Dermis microvascular lymphatic vessel endothelial cell (primary cell): ENCODE measurements at places on chromosomes 2 and 18. TPM values are rescaled to one million over a fixed set of nuclear protein-coding genes. Genes with fewer than 3 reads are reported as not detected.
A peak's percentile ranks its signal among the peaks of the same experiment; 100 is the strongest.

- no peak for DNase-seq
These were observed 9.3 kb downstream of the PSTPIP2 start for GRCh38 chr18:46062781-46063180.

GRCh38 chr2:230920167-230920566, 4.9 kb downstream of the GPR55 start:
- no peak for DNase-seq

GRCh38 chr2:78541451-78542267, 483.8 kb upstream of the REG3G start:
- DNase-seq, result no peak

- DNase-seq, result no peak
These were observed 276.0 kb downstream of the CYRIA start for GRCh38 chr2:16389611-16390010.

GRCh38 chr2:150508497-150509137, 21.1 kb upstream of the RND3 start:
- no peak for DNase-seq

- DNase-seq, result no peak
These were observed 11.1 kb downstream of the CLUL1 start for GRCh38 chr18:607930-608329.

DNA sequence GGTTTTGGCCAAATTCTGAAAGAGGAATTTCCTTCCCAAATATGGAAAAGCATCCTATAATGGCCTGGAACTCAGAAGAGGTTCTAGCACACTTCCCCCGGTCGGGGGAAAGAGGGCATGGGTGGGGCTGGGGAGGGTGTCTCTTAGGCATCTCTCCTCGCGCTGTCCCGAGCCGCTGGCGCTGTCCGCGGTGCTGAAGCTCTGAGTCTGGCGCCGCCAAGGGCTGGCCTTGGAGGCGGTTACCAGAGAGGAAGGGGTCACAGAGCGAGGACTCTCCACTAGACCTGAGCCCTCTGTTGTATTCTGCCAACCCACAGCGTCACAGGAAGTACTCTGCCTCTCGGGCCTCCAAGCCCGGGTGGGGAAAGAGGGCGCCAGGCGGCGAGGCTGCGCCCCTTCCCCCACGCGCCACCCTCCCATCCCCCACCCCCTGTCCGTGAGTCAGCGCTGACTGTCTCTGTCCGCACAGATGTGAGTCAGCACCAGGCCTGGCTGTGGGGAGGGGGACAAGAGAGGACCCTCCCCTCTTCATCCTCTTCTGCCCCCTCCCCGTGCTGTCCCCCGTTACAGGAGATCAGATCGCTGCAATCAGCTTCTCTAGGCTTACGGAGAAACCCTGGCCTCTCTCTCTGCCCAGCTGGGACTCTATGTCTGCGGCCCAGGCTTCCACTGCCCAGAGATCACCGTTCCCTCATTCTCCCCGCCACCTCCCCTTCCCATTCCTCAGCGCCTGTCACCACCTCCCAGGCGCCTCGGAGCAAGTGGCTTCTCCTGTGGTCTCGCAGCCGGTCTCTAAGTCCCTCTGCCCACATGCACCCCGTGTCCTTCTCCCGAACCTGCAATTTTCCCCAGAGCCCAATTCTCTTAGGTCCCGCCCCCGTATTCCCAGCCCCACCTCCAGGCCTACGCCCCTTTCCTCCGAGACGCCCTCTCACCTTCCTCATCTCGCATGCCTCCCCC, 779 bp downstream of the PTPRN start:
- DNase-seq, result peak; percentile 10

TMEM247 gene
- total RNA-seq, result not detected in 2 replicates

DNA sequence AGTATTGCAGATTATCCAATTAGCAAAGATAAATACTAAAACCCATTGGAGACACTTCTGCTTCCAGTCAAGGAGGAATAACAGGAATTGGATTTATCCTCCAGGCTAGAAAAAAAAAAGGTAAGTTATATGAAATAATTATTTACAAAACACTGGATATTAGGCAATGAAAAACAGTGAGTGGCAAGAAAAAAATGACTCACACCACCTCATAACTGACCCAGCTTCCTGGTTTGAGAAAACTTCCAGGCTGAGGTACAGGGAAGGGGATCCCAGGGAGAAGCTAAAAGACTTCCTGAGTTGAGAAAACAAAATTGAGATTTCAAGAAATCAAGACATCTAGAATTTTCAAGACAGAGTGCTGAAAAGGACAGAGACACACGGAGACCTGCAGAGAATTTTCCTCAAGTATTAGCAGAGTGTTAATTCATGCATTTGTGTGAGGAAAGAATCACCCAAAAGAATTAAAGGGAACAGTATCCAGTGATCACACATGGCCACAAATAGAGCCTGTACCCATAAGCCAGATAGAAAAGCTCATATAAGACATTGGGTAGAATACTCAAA, 17.4 kb downstream of the SRD5A2 start:
- no peak for DNase-seq

DNA sequence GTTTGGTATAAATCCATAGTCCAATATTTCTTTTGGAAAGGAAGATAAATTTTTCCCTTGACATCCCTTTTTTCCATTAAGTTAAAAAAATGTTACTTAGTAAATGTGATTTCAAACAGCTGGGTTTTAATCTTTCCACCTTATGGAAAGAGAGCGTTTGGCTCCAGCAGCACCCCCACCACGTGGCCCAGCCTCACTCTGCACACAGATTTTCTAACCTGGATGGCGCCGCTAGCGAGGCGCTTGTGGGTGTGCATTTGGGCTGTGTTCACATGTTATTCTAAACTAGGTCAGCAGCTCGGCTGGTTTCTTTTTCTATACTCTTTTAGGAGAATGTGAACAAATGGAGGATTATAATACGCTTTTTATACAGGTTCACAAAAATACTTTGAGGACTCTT, 218.0 kb downstream of the LDLRAD4 start:
- no peak for DNase-seq

GRCh38 chr18:63917817-63918216, 10.1 kb downstream of the SERPINB10 start:
- DNase-seq, result no peak

DNA sequence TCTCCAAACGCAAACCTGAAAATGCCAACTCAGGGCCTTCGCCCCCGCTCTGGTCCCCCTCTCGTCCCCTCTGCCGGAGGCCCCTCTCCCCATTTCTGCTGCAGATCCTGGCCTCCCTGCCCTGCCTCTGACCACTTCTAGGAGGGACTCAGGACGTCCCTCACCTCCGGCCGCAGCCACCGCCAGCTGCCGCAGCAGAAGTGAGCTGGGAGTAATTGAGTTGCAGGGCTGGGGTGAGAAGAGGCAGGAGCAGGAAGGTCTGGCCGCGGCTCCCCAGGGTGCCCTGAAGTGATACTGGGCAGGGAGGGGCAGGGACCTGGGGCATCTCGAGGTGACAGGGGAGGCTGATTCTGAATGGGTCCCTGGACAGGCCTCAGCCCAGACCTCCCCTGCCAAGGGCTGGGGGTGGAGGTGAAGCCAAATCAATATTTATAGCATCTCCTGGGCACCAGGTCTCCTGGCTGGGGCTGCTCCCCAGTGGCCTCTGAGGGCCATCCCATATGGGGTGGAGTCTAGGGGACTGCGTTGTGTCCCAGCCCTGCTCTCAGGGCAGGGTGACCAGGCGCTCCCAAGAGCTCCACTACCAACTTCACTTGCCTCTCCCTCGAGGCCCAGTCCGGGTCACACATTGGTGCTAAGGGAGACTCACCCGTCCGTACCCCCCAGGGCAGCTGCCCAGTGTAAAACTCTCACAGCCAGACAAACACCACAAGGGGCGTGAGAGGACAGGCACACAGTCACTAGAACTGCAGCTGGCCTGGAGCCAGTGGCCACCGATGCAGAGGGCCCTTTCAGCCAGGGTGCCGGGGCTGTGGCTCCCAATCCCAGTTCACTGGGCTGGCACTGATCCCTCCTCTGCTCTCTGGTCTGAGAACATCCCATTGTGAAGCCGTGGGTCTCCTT, 33.0 kb downstream of the KCNIP3 start:
- no peak for DNase-seq

- DNase-seq, result no peak
These were observed 38.1 kb upstream of the RTN4 start for GRCh38 chr2:55088400-55088799.

DNA sequence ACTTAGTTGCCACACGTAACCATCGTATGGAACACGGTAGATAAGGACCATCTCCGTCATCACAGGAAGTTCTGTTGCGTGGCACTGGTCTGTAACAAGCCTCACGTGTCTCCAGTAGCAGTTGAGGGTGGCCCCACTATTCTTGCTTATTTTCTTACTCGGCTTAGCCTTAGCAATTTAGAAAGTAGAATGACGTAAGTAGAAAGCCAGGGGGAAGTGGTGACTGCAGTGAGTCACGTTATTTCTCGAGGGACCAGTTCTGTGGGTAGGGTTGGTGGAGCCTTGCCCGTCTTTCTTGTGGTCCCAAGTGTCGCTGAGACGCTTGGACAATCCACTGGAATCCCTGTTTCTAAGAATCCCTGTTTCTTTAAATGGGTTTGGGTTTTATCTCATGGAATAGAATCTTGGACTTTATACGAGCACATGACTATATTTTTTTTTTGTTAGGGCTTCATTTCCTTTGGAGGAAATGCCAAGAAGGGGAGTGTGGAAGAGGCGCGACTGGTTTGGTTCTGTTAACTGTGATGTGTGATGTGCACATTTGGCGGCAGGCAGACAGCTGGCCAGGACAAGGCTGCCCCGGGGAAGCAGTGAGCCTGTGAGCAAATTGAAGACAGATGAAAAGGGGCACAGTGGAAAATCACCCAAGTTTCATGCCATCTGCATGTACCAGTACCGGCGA, 96.2 kb downstream of the CABLES1 start:
- no peak for DNase-seq

- no peak for DNase-seq
These were observed 92.9 kb upstream of the LCLAT1 start for GRCh38 chr2:30354150-30354549.

DNA sequence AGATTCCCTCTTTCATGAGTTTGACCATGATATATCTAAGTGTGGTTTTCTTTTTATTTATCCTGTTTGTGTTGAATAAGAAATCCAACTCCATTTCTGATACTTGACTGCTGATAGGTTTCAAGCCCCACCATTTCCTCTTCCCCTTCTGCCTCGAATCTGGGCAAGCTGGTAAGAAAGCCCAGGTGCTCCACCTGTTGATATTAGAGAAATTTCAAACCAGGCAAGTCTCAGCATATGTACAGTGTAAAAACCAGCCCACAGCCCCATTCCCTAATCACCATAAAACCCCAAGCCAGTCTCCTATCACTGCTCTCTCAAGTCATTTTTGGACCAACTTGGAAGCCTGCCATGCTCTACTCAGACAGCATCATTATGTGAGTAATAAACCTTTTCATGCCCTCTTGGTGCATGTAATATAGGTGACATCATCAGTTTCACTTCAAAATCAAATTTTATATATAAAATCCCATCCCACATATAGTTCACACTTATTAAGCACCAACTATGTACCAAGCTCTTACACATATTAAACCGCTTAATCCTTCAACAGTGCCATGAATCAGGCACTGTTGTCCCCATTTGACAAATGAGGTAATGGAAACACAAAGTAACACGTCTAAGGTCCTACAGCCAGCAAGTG, 46.6 kb downstream of the SMAD2 start:
- no peak for DNase-seq

DNA sequence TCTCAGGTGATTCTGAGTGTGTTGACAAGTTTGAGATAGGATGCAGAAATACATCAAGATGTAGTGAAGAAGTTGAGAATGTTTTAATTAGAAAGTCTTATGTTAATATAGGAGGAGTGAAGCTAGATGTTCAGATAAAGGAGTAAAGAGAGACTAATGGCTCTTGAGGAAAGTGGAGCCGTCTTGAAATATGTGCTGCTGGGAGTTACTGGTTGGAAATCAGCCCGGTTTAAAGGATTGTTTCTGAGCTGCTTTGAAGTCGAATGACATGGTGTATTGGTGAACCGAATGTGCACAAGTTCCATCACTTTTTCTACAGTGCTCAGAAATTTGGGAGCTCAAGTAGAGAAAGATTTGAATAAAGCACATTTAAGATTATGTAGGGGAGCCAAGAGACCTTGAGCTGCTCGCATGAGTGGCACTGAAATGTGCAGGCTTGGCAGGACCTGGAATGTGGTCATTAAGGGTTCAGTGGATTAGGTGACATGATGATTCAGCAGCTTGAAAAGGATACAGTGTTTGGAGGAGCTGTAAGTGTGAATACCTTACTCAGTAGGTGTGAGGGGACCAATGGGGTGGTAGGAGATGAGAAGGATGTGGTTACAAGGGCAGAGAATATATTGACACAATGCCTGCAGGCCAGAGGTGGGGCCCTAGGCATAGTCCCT, 68.6 kb downstream of the CAB39 start:
- no peak for DNase-seq

RNF149 gene
- total RNA-seq, result 31.7 and 38.4 TPM in 2 replicates

ITGA6 gene
- total RNA-seq, result 146 and 305 TPM in 2 replicates

DNA sequence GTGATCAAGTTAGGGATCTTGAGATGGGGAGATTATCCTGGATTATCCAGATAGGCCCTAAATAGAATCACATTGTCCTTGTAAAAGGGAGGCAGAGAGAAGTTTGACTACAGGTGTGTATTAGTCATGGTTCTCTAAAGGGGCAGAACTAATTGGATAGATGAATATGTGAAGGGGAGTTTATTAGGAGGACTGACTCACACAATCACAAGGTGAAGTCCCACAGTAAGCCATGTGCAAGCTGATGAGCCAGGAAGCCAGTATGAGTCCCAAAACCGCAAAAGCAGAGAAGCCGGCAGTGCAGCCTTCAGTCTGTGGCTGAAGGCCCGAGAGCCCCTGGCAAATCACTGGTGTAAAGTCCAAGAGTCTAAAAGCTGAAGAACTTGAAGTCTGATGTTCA, 275.8 kb downstream of the KCNS3 start:
- no peak for DNase-seq

PKP4 gene
- total RNA-seq, result 29.5 and 43.7 TPM in 2 replicates

C2orf49 gene
- 10.3 and 10.6 TPM in 2 replicates for total RNA-seq

ZC3H6 gene
- 1.8 and 2.0 TPM in 2 replicates for total RNA-seq

EVX2 gene
- total RNA-seq, result not detected in 2 replicates

DNA sequence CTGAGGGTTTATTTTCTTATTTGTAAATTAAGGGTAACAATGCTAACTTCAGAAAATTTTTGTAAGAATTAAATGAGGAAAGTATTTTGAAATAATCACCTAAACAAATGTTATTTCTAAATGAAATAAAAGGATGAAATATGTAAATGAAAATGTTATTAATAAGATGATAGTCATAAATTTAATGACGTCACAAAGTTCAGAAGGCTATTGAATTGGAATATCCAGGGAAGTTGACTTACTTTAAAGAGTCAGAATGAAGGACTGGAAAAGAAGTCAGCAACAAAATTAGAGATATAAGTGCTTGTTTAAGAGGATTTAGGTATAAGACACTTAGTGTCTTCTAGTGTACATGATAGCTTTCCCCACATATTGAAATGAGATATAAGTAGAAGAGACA, 732.6 kb upstream of the CDH7 start:
- DNase-seq, result no peak

- no peak for DNase-seq
These were observed 249.4 kb upstream of the LINC00305 start for GRCh38 chr18:64398320-64398719.

ARMC9 gene
- 6.0 and 7.2 TPM in 2 replicates for total RNA-seq
